ENCODE measurements at places on chromosomes 1 and 21. TPM values are rescaled to one million over a fixed set of nuclear protein-coding genes. Genes with fewer than 3 reads are reported as not detected.

Gene RHBG
- total RNA-seq: not detected

Gene GPX7
- total RNA-seq: not detected

Gene ZNF683
- not detected for total RNA-seq

Gene ANGPTL7
- not detected for total RNA-seq

Gene OR10J4
- total RNA-seq: not detected

Gene BARHL2
- 0.11 TPM for total RNA-seq

Gene CRP
- not detected for total RNA-seq

Gene SLC16A4
- 93.8 TPM for total RNA-seq

Gene SCMH1
- total RNA-seq: 17.0 TPM

Gene SPATA1
- total RNA-seq: 0.93 TPM

Gene ATG4C
- total RNA-seq: 9.2 TPM

Gene CNIH3
- total RNA-seq: 6.4 TPM

Gene SLC1A7
- not detected for total RNA-seq

Gene CZIB
- 40.7 TPM for total RNA-seq

Gene CLIC6
- not detected for total RNA-seq

Gene FAM110D
- total RNA-seq: 0.05 TPM

Gene TNFAIP8L2
- not detected for total RNA-seq

Gene NOS1AP
- total RNA-seq: 0.85 TPM

Gene KRTAP7-1
- total RNA-seq: not detected

Gene PDZK1
- total RNA-seq: 0.77 TPM

Gene TNFSF4
- total RNA-seq: 0.55 TPM

Gene ESPN
- total RNA-seq: 0.96 TPM

Gene ATP6V1G3
- total RNA-seq: not detected

Gene CAPN9
- total RNA-seq: not detected

Gene OPTC
- total RNA-seq: not detected

Gene TUFT1
- 4.2 TPM for total RNA-seq

Gene FAM72C
- total RNA-seq: 4.7 TPM

Gene HMCN1
- 150 TPM for total RNA-seq

Gene GREM2
- total RNA-seq: 0.08 TPM

Gene C1orf56
- 17.9 TPM for total RNA-seq

Gene THEM5
- total RNA-seq: not detected

Gene OR10J1
- not detected for total RNA-seq

Gene NBPF4
- not detected for total RNA-seq

Gene LRIF1
- total RNA-seq: 29.7 TPM

Gene ADAM30
- total RNA-seq: not detected

Gene TSPEAR
- total RNA-seq: not detected
